ENCODE measurements at places on chromosomes 6 and 20.

- DNase-seq = no peak
These were observed 243.9 kb upstream of the RUNX2 start for GRCh38 chr6:45084257-45084656.

DNA sequence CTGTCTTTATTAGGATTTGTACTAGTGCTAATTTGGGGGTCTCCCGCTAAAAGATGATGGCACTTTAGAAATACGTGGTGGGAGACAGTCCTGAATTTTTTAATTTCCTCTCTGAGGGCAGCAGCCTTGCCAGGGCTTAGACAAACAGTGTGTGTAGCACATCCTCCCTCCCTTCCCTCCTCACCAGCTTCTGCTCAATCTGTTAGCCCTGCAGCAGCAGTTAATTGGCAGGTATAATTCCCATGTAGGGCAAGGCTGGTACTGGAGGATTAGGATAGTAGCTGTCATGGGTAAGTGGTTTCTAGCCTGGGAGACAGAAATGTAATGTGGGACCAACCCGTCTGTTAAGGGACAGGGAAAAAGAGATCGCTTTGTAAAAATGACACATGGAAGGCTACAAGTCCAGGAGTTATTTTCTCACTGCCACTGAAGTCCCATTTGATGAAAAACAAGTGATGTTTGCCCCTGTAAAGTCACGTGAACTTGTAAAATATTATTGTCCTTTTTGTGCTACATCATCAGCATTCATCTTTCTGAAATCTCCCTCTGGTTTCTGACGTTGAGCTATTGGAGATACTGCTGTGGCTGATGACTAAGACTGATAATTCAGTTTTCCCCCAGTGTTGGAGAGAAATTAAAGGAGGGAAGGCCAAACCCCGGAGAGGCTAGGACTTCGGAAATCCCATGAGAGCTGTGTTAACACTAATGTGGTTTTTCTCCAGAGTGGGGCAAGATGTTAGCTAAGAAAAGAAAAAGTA, 40.6 kb downstream of the CTNNBL1 start:
- no peak for DNase-seq

GRCh38 chr6:132341646-132342045, 59.6 kb downstream of the MOXD1 start:
- no peak for DNase-seq

- peak; percentile 23 for DNase-seq
These were observed 206.8 kb downstream of the SIM1 start for GRCh38 chr6:100257793-100258395.

DNA sequence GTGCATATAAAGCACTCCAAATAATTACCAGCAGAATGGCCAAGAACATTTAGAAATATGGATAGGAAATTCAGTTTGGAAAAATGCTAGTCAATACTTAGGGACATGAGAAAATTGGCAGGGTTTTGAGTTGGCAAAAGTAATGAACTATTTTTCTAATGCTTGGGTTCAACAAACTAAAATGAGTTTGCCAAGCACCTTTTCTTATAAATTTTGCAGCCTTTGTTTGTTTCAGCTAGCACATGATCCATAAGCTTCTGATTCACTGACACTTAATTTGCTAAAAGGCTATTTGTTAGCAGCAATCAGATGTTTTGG, 324.8 kb downstream of the QKI start:
- DNase-seq = no peak

DNA sequence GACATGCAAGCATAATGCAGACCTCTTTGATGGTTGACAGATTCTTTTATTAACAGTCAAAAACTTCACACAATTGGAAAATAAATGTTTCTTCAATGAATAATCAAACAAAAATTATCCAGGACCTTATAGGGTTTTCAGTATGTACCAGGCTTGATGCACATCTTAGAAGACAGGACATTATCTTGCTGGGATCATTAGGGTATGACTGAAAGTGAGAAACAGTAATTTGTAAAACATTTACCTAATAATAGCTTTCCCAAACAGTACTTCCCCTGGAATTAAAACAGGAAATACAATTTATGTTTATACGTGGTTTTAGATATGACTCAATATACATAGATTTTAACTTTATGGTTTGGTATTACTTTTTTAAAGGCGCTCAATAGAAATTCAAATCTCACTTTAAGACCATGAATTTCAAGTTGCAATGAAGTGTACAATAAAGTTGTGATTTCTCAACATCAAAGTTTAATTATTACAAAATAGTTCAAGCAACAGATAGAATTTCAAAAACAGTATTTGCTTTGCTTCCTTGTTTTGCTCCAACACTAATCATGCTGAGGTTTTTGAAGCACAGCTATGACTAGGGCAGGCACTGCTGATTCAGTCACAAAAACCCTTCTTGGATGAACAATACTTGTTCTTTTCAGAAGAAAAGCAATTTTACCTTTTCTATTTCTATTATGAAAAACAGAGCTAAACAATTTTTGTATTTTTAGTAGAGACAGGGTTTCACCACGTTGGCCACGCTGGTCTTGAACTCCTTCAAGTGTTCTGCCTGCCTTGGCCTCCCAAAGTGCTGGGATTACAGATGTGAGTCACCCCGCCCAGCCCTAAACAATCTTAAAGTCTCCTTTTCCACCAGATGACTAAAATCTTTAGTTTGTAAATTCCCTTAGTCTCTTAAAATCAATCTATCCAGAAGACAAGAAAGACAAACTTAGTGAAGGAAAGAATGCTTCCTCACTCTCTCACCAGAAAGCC, 13.7 kb downstream of the SOD2 start:
- no peak for DNase-seq

DNA sequence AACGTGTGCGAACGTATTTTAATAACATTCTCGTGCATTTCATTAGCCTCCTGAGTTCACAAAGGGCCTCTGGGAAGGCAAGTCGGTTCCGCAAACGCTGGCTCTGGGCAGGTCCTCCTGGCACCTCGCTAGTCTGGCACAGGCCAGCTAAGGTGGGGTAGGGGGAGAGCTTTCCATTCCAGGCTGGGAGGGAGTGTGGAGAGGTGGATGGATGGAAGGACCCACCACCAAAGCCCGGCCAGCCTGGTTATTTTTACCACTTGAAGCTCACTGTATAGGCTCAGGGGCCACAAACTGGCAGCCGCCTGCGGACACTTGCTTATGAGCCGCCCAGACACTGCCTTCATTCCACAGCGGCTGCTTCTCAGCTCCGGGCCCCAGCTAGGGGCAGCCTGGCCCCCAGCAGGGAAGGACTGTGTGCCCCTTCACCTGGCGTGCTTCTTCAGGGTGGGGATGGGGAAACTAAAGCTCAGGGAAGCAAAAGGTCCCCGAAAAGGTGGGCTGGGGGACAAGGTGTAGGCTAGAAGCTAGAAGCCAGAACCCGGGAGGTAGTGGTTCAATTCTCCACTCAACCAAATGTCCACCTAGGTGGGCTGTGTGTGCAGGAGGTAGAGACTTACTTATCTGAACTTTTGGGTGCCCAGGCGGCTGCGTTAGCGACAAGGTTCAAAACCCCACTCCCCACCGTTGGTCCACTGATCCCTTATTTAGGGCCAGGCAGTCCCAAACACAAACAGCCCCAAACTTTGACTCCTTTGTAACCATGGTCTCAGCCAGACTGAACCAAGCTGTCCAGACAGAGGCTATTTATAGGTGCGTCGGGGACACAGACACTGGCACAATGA, 1.7 kb downstream of the PMEPA1 start:
- DNase-seq = no peak

GRCh38 chr6:45724511-45724910, 291.1 kb downstream of the CLIC5 start:
- DNase-seq = no peak

DNA sequence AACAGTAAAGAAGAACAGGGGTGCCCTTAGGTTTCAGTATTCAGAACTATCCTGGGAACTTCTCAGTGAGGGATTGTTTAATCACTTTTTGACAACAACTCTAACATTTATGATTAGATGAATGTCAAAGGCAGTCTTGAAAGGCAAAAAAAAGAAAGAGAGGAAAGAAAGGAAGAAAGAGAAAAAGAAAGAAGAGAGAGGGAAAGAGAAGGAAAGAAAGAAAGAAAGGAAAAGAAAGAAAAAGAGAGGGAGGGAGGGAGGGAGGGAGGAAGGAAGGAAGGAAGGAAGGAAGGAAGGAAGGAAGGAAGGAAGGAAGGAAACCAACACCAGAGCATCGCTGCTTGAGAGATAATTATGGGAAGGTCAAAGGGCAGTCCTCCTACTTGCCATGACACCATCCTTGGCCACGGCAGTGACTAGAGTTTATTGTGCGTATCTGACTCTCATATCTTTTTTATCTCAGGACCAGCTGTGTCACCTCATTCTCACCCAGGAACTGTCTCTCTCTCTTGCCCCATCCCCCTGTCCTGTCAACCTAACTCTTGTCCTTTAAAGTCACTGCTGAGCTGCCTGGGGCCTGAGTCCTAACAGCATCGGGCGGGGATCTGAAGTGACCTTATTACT, 96.8 kb upstream of the ATXN1 start:
- DNase-seq = no peak

DNA sequence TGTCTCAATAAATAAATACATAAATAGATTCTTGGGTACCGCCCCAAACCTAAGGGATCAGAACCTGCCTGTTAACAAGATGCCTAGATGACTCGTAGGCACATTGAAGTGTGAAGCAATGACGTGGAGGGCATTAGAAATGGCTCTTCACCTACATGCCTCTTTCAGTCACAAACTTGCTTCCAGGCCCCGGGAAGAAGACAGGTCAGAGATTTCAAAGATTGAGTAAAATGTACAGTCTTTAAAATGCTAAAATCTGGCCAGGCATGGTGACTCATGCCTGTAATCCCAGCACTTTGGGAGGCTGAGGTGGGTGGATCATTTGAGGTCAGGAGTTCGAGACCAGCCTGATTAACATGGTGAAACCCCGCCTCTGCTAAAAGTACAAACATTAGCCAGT, 480.8 kb upstream of the JARID2 start:
- no peak for DNase-seq

- DNase-seq = peak; percentile 81
These were observed 38.6 kb downstream of the OVOL2 start for GRCh38 chr20:18019068-18019467.

DNA sequence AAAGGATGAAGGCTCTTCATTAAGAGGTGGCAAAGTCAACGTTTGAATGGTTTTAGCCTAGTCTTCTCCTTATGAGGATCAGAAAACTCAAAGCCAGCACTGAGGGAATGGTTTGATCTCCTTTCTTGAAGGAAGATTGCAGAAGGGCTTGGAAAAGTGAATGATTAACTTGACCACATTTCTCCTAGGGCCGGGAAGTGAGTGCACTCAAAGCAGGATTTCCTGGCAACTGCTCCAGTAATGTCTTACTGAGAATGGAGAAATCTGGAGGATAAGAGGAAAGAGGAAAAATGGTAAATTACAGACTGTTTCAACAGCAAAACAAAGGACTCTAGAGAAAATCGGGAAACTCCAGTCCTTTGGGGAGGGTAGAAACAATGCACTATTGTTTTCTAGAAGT, 189.0 kb upstream of the FOXA2 start:
- no peak for DNase-seq

DNA sequence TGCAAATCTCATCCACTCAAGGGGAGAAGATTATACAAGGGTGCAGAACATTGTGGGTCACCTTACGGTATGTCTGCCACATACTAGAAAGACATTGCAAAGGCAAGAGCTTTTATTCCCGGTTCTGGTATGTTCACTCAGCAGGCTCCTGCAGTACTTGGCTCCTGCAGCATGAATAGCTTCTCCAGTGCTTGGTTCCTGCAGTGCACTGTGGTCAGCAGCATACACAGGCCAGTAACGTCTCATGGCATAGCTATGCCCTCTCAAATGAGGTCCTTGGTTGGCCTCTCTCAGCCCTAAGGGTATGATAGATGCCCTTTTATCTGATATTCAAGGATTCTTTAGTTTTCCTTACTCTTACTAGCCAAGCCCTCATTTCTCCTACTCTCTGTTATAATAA, 12.6 kb downstream of the TCP11 start:
- no peak for DNase-seq

GRCh38 chr6:43328528-43328927, 19.9 kb upstream of the CRIP3 start:
- DNase-seq = no peak

- DNase-seq = no peak
These were observed 34.3 kb upstream of the LAMP5 start for GRCh38 chr20:9480066-9480465.

GRCh38 chr6:63649269-63649668, 13.7 kb downstream of the PHF3 start:
- DNase-seq = no peak

- DNase-seq = no peak
These were observed 287.1 kb downstream of the ADGB start for GRCh38 chr6:146885708-146886457.

DNA sequence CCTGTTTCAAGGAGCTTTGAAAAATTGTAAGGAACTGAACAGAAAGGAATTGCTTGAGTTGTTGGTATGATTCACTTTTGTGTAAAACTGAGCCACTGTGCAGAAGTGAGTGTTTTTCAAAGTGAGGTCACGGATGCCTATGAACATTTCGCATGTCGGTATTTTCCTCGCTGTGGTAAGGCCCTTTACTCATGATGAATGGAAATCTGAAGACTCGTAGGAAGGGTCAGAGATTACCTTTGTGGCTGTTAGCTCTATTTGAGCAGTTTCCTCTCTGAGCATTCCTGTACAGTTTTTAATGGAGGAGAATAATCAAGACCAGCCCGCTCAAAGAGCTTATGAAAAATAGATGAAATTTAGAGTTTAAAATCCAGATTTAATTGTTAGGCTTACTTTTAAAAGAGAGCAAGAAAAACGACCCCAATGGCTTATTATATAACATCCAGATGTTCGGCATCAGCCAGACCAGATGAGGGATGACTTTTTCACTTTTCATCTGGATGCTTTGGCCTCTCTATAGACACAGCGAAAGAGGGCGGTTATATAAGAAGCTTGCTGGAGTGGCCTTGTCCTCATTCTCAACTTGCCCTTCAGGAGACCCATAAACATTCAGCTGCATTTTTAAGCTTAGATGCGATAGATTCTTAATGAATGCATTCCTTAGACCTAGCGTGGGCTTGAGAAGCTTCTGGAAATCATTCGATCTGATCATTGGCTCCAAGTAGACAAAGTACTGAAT, 99.5 kb downstream of the CD83 start:
- DNase-seq = no peak

GRCh38 chr6:144211160-144211559, 60.8 kb downstream of the STX11 start:
- no peak for DNase-seq

- DNase-seq = no peak
These were observed 70.1 kb upstream of the EMILIN3 start for GRCh38 chr20:41436679-41437078.

DNA sequence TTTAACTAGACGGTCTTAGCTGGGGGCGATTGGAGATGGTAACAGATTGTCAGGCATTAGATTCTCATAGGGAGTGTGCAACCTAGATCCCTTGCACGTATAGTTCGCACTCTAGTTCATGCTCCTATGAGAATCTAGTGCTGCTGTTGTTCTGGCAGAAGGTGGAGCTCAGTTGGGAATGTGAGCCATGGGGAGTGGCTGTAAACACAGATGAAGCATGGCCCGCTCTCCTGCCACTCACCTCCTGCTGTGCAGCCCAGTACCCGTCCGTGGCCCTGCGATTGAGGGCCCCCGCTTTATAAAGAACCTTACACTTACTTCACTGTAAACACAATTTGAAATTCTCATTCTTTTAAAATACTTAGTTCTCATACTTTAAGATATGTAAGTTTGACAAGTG, 339.4 kb downstream of the CDH26 start:
- no peak for DNase-seq

GRCh38 chr6:120805276-120805675, 529.0 kb downstream of the TBC1D32 start:
- DNase-seq = no peak

GRCh38 chr6:104558746-104559145, 301.0 kb downstream of the HACE1 start:
- DNase-seq = no peak
